ENCODE measurements at places on chromosomes 11 and 22. TPM values are rescaled to one million over a fixed set of nuclear protein-coding genes. Genes with fewer than 3 reads are reported as not detected.
A peak's percentile ranks its signal among the peaks of the same experiment; 100 is the strongest.

DNA sequence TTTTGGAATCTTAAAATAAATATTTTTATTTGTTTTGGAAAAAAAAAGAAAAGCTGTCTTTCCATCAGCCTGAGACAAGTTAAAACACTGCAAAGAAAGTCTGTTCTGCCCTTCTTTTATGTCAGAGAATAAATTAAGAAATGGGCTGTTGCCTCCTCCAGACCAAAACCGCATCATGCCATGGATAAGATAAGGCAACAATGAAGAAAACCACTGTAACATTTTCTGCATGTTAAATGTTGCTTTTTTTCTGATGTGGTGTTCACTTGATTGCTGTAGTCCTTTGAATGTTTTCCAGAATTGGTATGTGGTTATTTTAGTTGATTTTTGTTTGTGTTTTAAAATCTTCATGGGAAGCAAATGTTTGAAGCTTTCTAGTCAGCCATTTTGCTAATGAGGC, 319.2 kb upstream of the CNTN5 start:
- no peak for DNase-seq

DNA sequence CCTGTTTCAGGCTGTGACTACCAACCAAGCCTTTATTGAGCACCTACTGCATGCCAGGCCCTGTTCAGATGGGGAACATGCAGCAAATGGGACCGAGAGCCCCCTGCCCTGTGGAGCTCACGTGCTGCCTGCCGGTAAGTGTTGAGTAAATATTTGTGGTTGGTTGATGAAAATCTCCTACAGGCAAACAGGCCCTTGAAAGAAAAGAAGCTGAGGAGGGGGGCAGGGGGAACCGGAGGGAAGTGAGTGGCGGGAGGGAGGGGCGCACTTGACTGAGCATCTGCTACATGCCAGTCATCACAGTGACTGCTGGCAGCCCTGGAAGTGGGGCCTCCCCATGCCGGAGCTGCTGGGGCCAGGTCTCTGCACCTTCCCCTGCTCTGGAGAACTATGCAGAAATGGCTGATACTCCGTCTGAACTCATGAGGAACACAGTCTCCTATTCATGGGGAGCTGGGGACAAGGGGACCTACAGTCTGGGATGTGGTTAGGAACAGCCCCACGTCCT, 34.2 kb downstream of the MACROD1 start:
- no peak for DNase-seq

GRCh38 chr11:119990309-119991021, 147.4 kb downstream of the TRIM29 start:
- no peak for DNase-seq

DNA sequence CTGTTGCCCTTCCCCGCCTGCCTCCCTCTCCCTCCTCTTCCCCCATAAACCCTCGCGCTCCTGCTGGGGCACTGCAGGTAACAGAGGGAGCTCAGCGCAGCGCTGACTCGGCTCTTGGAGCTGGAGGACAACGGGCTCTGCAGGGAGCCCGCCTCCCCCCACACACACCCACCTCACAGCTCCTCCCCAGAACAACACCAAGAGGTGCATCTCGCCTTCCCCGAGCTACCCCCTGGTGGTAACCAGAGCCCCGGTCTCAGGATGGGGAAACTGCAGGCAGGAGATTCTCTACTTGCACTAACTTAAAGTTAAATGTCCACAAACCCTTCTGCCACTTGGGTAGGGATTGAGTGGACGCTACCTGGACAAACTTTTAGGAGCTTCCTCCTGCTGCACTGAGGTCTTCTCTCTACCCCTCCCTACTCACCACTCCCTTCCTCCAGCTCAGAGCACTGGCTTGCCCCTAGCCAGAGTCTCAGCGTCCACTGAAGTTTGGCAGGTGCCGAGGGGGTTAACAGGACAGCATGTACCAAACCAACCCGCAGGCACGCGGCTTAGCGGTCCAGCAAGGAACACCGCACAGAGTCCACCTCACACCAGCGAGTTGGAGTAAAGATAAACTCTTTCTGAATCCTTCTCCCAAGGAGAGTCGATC, 4.0 kb upstream of the SCN4B start:
- DNase-seq = no peak

The OPCML gene
- 1.5 TPM for total RNA-seq

The LRRN4CL gene
- 0.16 TPM for total RNA-seq

DNA sequence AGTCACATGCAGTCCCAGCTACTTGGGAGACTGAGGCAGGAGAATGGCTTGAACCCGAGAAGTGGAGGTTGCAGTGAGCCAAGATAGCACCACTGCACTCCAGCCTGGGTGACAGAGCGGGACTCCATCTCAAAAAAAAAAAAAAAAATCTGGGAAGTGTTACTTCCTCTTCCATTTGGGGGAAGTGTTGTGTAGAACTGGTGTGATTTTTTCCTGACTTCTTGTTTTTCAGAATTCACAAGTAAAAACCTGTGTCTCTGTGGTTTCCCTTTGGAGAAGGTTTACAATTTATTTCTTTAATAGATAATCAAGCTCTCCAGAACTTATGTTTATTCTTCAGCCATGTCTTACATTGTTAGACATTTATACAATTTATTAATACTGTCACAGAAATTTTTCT, 396.1 kb downstream of the BRD1 start:
- DNase-seq = no peak

DNA sequence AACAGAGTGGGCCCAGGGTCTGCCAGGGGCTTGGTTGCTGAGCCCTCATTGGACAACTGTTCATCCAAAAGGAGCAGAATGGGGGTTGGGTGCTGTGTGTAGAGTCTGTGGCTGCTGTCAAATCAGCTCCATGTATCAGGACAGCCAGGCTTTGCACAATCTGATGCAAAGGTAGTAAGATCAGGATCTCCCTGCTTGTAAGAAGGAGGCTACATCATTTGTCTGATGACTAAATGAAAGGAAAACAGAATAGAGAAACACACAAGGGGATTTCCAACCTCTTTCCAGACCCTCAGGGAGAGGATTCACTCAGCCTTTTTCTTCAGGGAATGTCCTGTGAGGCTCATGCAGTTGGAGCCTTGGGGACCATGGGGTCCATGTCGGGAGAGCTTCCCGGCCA, 7.2 kb downstream of the MICAL2 start:
- DNase-seq = no peak

GRCh38 chr11:112290493-112290850, 29.8 kb upstream of the PLET1 start:
- no peak for DNase-seq

DNA sequence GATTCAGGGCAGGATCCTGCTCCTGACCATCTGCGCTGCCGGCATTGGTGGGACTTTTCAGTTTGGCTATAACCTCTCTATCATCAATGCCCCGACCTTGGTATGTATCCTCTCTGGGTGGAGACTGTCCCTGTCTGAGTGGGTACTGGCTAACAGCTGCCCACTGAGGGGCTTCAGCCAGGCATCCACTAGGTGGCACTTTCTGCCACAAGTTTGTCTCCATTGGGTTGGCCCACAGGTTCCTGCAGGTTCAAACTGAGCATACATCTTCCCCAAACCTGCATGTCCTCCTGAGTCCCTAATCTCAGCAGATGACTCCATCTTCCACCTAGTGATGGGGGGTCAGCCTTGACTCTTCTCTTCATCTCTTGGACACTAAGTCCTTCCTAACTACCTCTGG, 4.4 kb downstream of the SLC2A11 start:
- peak; percentile 60 for DNase-seq

DNA sequence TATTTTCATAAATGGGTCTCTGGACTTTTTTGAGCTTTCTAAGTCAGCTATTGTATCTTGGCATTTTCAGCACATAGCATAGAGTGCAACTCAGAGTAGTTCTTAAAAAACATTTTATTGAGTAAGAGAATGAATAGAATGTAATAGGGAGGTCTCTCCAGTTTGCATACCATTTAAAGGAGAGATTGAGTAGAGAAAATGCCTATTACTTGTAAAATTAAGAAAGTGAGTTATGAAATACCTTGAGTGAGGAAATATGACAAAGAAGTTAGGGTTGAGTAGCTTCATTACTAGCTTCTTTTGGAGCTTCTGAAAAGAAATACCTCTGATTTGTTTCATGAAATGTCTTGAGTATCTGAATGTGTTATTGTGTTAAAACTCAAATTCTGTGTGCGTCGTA, 140.0 kb downstream of the AASDHPPT start:
- DNase-seq = no peak

GRCh38 chr11:64117763-64118459, 48.0 kb downstream of the MACROD1 start:
- no peak for DNase-seq

DNA sequence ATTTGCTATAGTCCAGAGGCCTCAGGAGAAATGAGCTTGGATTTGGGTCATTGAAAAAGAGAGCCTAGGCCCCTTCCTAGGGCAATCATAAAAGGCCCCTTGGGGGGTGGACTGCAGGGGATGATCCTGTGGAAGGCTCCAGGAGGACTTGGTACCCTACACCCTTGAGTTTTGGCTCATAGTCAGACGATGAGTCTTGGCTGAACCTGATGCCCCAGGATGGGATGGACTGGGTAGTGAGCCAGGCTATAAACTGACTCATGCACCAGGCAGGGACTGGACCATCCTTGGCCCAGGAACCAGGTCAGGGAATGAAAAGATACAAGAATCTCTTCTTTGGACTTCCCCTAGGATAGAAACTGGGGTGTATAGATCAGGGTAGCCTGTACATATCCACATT, 54.2 kb downstream of the NAV2 start:
- DNase-seq = no peak
